ENCODE measurements at places on chromosomes 6 and 20.

DNA sequence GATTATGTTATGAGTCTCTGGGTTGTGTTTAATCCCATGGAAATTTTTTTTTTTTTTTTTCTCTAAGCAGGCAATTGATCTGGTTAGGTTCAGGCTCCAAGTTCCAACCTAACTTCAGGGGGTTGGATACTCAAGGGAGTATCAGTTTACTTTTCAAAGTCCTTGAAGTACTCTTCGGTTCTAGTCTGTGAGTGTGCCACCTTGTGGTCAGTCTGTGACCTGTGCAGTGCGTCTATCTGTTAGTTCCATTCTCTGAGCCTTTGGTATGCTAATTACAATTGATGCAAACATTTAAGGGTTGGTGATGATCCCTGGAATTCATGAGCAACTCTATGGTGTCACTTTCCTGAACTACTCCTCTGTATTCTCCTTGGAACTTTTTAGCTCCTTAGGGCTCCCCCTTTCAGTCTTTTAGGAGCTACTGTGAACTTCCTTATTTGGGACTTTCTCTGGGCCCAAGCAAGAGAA lies 342.0 kb downstream of the SOX4 start:
- peak; percentile 55 for DNase-seq

- DNase-seq: no peak
These were observed 99.3 kb downstream of the B3GAT2 start for GRCh38 chr6:70857387-70858077.

DNA sequence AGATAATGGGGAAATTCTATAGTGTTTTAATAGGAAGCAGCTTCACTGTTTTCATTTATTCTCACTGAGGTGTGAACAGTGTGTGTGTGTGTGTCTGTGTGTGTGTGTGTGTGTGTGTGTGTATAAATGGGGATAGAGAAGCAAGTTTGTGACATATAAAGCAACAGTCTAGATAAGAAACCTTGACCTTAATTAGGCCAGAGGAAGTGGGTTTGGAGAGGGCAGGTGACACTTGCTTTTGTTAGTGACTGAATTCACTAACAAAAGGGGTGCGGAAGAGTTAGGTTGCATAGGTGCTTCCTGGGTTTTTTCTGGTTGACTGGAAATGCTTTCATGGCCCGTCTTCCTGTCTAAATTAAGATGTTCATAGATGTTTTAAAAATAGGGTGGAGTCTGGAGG lies 515.7 kb upstream of the FLRT3 start:
- DNase-seq: no peak

- peak; percentile 26 for DNase-seq
These were observed 4.7 kb upstream of the CCN6 start for GRCh38 chr6:112049026-112049799.

DNA sequence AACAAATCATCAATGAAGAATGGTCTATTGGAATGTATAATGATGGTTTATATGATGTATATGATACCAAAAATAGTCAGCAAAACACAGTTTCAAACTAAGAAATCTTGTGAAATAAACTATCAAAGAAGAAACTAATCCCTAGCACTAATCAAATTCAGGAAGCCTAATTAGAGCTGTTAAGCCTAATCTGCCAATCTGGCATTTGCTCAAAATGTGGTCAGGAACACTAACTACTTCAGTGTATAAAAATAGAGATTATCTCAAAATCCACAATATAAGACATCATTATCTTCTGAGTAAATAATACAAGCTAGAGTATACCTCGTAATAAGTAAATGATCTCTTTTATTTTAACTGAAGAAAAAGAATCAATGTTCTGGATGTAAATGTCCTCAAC lies 12.8 kb upstream of the AKAP7 start:
- DNase-seq: no peak

DNA sequence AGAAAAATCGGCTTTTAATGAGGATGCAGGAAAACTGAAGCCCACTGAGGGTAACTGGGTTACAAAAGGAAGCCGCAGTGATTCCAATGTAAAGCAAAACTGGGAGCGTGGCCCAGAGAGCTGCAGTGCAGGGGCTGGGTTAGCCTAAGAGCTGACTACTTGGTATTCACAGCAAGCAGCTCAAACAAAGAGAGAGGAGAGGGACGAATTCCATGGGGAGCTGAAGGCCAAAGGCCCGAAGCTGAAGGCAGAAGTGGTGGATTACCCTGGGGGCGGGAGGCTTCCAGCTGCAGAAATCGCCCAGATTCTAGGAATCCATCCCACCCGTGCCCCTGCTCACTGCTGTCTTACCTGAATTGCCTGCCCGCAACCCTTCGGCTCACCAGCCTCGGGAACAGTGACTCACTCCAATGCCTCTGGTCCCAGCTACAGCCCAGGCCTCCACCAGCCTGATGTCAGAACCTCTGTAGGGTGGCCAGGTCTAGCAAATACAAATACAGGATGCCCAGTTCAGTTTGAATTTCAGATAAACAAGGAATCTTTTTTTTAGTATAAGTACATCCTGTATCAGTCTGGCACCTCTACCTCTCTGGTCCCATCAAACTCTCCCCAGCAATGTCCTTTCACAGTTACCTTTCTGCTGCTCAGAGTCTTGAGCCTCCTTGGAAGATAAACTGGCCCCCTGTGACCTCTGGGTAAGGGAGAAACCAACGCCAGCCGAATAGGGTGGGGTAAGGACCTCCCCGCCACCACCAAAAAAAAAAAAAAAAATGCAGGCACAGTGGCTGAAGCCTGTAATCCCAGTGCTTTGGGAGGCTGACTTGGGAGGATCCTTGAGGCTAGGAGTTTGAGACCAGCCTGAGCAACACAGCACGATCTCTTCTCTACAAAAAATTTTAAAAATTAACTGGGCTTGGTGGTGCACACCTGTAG lies 14.6 kb upstream of the ZMYND8 start:
- no peak for DNase-seq

DNA sequence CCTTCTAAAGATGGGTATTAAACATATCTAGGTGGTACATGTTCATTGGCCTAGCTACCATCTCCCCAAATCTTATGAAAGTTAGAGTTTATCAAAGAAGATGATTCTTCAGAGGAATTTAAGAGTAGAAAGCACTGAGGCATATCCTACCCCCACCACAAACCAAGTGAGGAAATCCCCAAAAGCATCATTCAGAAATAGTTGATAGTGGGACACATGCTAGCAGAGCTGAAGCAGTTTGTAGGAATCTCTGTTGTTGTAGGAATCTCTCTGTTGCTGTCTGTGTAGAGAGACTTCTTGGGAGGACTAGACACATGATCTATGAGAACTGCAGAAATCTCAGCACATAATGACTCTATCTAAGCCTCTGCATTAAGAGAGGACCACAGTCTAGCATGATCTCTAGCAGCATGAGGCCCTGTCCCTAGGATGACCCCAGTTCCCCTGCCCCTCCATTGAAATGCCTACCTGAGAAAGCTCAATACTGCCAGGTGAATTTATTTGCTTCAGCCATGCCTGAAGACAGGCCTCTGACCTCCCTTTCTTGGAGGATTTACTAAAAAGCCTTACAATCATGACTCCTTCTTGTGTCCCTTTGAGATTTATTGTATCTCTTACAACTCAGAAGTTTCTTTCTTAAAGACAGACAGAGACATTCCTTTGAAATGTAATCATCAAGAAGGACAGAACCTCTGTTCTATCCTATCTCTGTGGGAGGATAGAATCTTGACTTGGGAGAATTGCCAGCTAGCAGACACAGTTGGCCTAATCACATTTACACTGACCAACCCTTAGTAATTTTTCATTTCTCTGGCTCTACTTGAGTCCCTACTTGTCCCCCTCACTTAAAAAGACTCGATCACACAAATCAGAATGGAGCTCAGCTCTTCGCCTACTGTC lies 582.4 kb downstream of the PHF3 start:
- no peak for DNase-seq

DNA sequence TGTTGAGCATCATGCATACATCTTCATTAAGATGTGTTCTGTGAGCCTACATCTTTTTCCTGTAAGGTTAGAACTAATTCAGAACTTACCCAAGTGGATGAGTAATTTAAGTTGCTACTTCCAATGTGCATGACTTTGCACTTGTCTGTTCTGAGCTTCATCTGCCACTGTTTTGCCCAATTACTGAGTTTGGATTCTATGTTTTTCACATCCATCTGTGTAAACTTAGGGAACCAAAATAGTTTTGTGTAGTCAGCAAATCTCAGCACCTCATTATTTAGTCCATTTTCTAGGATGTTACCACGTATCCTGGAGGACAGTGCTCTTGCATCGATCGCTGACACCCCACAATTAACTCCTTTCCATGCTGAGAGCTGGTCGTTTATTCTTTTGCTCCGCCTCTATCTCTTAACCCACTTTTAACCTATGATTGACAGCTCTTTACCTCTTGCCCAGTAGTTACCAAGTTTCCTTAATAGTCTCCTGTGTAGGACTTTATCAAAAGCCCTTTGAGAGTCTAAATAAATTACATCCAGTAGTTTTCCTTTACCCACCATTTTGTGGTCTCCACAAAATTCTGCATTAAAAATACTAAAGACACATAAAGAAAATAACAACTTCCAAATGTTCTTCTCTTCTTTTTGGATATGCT lies 44.2 kb upstream of the CITED2 start:
- no peak for DNase-seq

DNA sequence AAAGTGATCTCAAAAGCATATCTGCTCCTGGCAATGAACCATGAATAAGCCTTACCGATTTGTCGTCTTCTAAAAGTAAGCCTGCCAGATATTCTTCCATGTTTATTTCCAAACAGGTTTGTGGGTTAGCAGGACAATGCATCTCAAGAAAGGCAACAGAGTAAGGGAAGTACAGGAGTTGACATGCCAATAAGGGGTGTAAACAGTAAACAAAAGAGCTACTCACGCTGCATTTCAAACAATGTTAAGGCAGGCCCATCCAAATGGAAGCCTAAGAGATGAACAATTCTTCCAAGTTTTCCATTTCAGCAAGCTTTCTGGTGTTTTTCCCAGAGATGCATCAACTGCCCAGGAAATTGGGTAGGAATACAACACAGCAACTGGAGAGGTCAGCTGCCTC lies 27.8 kb upstream of the CRIP3 start:
- no peak for DNase-seq

DNA sequence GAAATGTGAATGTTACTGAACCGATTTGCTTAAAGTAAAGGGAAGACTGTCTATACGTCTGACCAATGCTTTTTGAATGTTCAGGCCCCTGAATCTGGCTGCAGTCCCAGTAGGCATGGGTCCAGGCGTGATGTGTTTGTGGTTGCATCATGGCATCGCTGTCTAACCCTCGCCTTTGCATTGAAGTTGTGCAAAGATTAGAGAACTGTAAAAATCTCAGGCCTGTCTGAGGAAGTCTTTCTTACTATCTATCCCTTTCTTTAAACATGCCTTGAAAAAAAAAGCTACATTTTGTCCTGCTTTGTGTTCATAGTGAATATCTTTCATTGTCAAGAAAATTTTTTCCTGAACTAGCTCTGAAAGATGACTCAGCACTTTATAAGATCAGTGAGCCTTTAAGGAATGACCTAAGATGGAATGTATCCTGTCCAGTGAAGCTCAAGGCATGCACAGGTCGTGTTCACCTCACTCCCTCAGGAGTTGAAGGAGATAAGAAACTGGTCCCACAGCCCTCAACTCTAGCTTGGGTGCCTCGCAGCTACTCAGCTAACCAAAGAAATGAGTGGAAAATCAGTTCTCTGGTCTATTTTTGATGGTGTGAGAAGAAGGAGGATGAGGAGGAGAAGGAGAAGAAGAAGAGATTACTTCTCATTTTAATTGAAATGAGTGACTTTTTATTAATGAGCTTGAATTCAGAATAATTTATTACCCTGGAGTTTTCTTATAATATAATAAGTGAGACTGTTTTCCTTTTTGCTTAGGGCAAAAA lies 48.6 kb downstream of the TPD52L1 start:
- peak; percentile 91 for DNase-seq

- DNase-seq: no peak
These were observed 78.9 kb upstream of the HEY2 start for GRCh38 chr6:125670568-125670967.

DNA sequence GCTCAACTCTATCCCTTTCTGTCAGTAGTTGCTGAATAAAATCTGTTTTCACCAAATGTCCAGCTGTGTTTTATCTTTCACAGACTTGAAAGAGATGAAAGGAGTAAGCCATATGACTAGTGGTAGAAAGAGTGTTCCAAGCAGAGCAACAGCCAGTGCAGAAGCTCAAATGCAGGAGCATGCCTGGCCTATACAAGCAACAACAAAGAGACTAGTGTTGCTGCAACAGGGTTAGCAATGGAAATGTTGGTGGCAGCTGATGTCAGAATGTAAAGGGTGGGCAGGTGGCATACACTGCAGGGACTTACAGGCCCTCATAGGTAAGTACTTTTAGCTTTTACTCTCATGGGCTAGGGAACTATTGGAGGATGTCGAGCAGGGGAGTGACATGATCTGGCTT lies 5.2 kb upstream of the HINT3 start:
- DNase-seq: peak; percentile 33

- peak; percentile 55 for DNase-seq
These were observed 631.3 kb downstream of the TFAP2A start for GRCh38 chr6:9783567-9783966.

DNA sequence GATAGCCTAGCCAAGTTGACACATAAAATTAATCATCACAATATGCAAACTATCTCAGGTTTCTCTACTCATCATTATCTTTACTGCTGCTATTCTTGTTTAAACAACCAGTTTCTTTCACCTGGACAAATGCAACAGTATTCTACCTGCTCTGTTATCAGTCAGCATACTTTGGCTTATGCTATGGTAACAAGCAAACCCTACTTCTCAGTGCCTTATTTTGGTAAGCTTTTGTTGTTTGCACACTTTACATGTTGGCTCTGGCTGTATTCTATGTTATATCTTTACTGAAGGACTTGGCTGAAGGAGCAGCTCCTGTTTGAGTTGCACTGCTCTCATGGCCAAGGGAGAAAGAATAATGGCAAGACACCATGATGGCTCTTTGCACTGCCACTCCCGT lies 463.1 kb downstream of the EPM2A start:
- no peak for DNase-seq

DNA sequence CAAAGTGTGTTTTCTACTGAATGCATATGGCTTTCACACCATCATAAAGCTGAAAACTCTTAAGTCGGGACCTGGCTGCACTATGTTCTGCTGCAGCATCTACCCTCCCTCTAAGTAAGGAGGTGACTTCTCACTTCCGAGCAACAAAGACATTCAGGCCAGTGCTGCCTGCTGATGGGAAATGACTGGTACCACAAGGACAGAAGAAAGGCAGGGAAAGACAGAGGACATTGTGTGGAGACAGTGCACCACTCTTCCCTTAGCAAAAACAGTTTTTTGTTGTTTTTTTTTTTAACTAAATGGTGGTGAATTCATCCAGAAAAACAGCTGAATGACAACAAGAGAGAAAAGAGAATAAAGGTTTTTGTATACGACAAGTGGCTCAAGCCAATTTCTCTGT lies 81.5 kb downstream of the MAP7 start:
- DNase-seq: no peak

- DNase-seq: no peak
These were observed 26.8 kb downstream of the SGK1 start for GRCh38 chr6:134291156-134291555.

GRCh38 chr6:94254689-94255088 lies 835.3 kb upstream of the EPHA7 start:
- DNase-seq: peak; percentile 25

Data from OCI-M1 (cell line).